ENCODE measurements at places on chromosomes 13 and 19.
A peak's percentile ranks its signal among the peaks of the same experiment; 100 is the strongest.

DNA sequence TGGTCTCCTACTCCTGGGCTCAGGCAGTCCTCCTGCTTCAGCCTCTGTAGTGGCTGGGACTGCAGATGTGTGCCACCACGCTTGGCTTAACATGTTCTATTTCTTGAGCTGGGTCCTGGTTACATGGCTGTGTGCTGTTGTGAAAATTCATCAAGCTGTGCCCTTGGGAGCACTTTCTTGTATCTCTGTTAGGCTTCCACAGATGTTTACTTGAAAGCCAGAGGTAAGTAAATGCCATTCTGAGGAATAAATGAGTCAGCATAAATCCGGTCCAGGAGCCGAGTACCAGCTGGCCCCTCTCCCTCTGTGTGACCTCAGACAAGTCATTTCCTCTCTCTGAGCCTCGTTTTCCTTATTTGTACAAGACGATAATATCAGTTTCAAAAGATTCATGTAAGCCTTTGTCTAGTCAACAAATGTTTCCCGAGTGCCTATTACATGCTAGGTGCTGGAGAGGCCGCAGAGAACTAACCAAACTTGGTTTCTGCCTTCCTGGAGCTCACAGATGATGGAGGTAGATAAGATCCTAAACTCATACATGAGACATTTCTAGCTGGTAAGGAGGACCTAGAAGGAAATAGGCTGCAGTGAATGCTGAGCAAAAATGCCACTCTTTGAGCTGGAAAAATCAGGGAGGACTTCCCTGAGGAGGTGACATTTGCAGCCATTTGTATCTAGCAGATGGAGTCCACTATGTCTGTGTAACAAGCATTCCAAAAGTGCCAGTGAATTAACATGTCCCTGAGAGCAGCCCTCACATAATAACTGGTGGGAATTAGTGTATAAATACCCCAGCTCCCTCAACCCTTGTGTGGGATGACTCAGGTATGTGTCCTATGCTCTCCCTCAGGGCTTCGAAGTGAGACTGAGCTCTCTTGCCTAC is 2.7 kb upstream of the RASAL3 start:
- DNase-seq = no peak

DNA sequence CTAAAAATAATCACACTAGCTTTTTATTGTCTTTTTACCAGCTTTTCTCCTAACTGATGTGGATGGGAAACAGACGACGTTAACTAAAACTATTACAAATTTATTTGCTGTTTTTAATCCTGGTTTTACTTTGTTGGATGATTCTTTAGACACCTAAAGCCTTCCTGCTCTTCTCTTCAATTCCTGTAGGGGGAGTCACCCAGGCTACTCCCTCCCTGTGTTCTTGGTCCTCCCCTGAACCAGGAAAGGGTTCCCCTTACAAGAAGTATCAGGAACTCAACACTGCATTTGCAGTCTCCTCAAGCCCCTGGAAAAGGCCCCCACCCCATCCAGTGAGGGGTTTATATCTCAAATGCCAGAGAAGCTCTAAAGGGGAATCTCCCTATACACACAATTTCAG is 206.1 kb downstream of the SUCLA2 start:
- no peak for DNase-seq

- no peak for DNase-seq
Measured at GRCh38 chr13:96398486-96398885, 308.6 kb downstream of the HS6ST3 start.

GRCh38 chr19:29529646-29530539 is 4.1 kb downstream of the VSTM2B start:
- no peak for DNase-seq

DNA sequence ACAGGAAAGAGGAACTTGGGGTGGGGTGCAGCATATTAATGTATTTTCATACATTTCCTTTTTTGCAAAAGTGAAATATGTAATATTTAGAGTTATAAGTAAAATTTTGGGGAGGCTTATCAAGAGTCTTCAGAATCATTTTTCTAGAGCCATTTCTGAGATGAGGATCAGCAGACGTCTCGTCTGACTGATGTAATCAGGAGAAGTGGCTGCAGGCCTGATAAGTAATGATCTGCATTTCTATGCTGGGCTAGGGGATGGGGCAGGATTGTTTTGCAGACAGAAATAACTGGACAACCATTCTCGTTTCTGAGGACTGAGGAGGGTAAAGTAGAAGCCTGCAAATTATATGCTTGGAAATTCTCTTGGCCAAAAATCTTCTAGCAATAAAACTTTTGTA is 89.2 kb upstream of the ARGLU1 start:
- DNase-seq = no peak

DNA sequence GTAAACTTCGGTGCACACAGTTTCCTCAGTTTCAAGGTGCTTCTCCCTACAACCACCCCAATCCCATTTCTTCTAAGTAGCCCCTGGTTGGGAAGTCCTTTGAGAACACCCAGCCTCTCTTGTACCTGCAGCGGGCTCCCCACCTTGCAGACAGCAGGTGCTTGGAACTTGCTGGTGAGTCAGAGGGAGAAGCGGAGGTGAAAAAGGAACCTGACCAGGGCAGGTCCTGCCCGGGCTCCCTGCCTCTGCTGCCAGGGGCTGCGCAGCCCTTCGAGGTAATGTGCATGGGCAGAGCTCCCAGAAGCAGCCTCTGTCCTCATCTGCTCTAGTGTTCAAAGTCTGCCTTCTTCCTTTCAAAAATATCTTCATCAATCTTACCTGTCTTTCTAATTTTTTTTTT is 274.0 kb upstream of the SOX1 start:
- DNase-seq = no peak

DNA sequence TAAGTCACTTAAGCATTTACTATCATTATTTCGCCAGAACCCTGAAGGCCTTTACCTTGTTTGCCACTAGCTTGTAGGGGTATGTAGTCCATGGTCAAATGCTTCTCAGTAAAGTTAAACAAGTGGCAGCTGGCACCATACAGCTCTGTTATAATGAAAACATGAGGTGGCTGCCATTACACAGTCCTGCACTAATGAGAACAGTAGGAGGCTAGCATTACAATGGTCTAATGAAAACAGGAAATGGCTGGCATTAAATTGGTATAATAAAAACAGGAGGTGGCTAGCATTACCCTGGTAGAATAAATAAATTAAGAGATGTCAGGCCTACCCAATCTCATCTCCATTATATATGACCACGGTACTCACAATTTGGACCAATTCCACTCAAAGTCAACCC is 107.5 kb downstream of the PCDH17 start:
- peak; percentile 28 for DNase-seq

DNA sequence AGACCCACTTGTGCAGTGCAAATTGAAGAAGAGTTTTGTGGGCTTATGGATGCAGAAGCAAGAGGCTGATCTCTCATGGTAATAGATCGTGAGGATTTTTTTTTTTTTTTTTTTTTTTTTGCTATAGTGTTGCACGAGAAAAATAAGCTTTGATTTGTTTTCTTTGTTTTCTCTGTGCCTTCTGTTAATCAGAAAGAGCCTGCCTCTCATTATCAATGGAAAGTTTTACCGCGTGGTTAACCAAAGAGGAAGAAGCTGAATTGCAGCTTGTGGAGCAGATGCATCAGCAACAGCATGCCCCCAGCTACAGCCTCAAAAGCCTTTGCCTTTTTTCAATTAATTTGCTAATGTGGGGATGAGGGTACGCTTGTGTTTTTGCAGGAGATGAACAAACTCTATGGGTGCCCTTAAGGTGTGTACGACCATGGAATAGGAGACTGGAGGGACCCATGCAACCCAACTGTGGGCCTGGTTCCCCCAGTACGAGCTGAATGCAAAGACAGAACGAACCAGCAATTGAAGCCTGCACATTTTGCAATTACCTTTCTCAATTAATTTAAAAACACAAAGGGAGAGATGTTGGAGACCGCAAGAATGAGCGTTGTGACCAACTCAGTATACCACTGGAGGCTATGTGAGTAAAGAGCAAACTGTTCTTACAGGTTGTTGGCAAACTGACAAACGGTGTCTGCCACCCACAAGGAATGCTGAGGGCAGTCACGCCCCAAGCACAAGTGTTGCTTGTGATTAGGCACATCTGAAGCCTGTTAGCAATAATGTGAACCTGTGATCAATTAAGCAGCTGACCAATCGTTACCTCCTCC is 58.6 kb upstream of the SPRY2 start:
- DNase-seq = no peak

GRCh38 chr19:1369214-1369805 is 14.4 kb upstream of the NDUFS7 start:
- no peak for DNase-seq

DNA sequence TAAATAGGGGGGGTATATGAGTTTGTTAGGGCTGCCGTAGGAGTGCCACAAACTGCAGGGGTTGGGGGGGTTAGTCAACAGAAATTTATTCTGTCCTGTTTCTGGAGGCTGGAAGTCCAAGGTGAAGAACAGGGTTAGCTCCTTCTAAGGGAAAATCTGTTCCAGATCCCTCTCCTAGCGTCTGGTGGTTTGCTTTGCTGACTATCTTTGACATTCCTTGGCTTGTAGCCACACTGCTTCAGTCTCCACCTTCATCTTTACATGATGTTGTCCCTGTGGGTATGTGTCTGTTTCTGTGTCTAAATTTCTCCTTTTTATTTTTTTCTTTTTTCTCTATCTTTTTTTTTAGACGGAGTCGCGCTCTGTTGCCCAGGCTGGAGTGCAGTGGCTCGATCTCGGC is 8.1 kb upstream of the ICAM1 start:
- no peak for DNase-seq

DNA sequence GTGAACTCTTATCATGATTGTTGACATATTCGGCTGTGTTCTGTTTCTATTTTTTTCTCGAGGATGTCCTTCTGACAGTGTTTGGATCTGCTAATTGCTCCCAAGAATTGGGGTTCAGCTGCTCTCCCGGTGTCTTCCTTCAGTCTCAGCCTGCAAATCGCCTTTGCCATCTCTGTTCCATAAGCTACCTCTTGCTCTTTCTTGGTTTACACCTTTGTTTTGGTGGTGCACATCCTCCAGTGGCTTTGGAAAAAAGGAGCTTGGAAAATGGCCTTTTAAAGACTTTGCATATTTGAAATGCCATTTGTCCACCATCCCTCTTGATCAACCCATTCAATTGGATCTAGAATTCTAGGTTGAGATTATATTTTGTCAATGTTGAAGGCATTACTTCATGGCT is 137.2 kb downstream of the URI1 start:
- no peak for DNase-seq

DNA sequence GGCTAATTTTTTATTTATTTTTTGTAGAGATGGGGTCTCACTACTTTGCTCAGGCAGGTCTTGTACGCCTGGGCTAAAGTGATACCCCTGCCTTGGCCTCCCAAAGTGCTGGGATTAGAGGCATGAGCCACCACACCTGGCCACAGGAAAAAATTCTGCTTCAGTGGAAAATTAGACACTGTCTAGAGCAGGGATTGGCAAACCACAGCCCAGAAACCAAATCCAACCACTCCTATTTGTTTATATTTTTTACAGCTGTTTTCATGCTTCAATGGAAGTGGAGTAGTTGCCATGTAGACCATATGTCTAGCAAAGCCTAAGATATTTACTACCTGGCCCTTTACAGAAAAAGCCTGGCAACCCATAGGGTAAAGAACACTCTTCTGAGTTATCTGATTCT is 123.7 kb upstream of the MRI1 start:
- no peak for DNase-seq

- DNase-seq = no peak
Measured at GRCh38 chr13:27774169-27774568, 18.1 kb upstream of the GSX1 start.

DNA sequence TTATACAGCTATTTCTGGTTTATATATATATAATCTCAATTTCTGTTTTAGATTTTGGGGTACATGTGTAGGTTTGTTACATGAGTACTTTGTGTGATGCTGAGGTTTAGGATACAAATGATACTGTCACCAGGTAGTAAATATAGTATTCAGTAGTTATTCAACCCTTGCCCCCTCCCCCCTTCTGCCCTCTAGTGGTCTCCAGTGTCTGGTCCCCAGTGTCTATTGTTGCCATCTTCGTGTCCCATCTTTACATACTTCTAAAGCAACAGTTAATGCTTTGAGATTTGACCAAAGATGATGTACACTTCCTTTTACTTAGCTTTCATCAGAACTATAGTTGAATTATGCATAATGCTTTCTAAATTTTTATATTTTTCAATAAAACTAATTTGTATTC is 1623.4 kb upstream of the PRR20A start:
- DNase-seq = no peak

DNA sequence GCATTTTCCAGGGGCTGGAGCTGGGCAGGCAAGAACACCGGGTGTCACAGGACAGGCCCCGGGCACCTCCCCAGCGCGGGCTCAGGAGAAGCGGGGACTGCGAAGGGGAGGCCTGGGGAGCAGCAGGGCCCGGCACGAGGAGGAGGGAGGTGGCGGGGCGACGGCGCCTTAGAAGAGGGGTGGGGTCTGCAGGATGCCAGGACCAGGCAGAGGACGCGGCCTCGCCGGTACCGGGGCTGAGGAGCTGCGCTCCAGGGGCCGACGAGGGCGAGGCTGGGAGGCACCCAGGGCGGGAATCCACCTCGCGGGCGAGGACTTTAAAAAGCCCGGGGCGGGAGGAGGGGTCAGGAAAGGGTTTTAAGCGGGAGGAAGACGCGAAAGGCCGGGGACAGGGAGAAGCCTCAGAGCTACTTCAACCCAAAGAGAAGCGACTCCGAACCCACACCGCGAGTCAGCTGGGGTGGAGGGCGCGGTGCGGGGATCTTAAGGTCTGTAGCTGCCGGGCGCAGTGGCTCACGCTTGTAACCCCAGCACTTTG is 665 bp downstream of the ZNF347 start:
- no peak for DNase-seq

DNA sequence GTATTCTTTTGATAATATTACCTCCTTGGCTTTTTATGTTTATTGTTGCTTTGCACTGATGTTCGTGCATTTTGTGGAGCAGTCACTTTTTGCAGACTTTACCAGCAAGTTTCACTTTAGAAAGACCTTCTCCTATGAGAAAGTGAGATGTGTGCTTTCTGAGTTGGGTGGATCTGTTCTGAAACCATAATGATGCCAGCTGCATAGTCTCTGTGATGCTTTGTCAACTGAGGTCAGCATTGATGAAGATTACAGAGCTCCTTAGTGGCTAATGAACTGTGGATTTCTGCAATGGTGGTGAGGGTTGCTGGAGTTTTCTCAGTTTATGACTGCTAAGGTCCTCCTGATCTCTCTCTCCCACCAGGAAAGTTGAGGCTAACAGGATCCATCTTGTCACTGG is 309.9 kb upstream of the SLITRK6 start:
- DNase-seq = no peak

GRCh38 chr19:50537769-50538230 is 24.1 kb upstream of the ASPDH start:
- peak; percentile 40 for DNase-seq

DNA sequence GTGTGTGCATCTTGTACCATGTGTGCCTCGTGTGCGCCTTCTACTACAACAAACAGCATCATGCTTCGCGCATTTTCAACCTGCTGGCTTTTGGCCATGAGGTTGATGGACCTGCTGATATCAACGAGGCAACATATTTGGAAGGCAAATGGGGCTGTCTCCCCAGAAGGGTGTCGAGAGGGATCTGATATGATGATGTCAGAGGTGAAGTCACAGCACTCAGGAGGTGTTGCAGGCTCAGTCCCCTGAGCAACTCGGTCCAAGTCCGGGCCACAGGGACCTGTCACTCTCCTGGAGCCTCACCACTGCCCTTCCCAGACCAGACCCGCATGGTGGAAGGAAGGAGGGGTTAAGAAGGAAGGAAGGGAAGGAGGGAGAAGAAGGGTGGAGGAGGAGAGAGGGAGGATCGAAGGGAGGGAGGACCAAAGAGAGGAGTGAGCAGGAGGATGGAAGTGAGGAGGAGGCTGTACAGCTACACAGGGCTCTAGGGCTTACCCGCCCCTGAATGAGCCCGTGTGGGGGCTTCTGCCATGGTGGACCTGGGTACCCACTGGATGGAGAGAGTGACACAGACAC is 6.7 kb upstream of the C13orf46 start:
- DNase-seq = peak; percentile 45

Measured in NCI-H774 (cell line).